Activated T-cell treated with anti-CD3 and anti-CD28 coated beads, Interleukin-2, amount 50 U/mL, for 4 hours (primary cell): ENCODE measurements at places on chromosomes 4 and X. TPM values are rescaled to one million over a fixed set of nuclear protein-coding genes. Genes with fewer than 3 reads are reported as not detected.

GRCh38 chr4:1155314-1155713 lies 17.1 kb downstream of the SPON2 start:
- no peak for DNase-seq

Gene LRAT
- not detected for total RNA-seq

Gene HMX1
- not detected for total RNA-seq

DNA sequence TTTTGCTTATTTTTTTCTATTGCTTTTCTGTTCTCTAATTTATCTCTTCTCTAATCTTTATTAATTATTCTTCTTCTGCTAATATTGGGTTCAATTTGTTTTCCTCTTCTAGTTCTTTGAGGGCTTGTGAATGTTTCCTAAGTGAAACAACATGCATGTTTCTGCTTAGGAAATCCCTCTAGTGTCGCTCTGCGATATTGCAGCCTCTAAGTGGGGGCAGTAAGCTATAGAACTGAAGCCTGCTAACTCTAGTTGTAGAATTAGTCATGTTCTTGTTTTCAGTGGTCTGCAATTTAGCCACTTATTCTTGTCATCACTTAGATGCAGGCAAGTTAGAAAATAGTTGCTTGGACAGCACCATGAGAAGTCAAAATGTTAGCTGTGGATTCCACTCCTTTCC lies 222.6 kb downstream of the SPIN4 start:
- DNase-seq: no peak

DNA sequence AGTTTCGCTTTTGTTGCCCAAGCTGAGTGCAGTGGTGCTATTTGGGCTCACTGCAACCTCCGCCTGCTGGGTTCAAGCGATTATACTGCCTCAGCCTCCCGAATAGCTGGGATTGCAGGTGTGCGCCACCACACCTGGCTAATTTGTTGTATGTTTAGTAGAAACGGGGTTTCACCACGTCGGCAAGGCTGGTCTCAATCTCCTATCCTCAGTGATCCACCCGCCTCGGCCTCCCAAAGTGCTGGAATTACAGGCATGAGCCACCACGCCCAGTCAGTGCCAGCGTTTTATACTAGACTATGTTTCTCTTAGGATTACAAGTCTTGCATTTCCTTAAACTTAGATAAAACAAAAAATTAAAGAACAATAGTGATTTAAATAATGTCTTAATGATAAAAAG lies 13.0 kb downstream of the KLF3 start:
- no peak for DNase-seq
